ENCODE measurements at places on chromosomes 2 and 18.

DNA sequence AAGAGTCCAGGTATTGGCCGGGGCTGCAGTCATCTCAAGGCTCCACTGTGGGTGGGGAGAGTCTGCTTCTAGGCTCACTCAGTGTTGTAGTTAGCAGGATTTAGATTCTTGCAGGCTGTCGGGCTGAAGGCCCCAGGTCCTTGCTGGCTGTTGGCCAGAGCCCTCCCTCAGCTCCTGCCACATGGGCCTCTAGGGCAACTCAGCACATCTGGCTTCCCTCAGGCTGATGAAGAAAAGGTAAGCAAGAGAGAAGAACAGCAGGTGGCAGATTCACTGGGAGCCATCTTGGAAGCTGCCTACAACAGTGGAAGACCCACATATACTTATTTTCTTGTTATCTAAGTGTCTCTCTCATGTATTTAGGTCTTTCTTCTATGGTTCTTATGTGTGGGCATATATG is 4.3 kb downstream of the MRPS9 start:
- DNase-seq, result no peak

- no peak for DNase-seq
Measured at GRCh38 chr2:11175293-11175795, 20.1 kb downstream of the SLC66A3 start.

- no peak for DNase-seq
Measured at GRCh38 chr2:157363612-157364101, 38.0 kb upstream of the ERMN start.

- DNase-seq, result no peak
Measured at GRCh38 chr2:168562971-168563370, 106.9 kb downstream of the CERS6 start.

- DNase-seq, result no peak
Measured at GRCh38 chr2:130823171-130823885, 13.4 kb upstream of the ARHGEF4 start.
